ENCODE measurements at places on chromosomes 16 and 17.
A peak's percentile ranks its signal among the peaks of the same experiment; 100 is the strongest.

- peak; percentile 80 for DNase-seq
Observed at GRCh38 chr16:660459-661183, 7.3 kb upstream of the RHOT2 start.

DNA sequence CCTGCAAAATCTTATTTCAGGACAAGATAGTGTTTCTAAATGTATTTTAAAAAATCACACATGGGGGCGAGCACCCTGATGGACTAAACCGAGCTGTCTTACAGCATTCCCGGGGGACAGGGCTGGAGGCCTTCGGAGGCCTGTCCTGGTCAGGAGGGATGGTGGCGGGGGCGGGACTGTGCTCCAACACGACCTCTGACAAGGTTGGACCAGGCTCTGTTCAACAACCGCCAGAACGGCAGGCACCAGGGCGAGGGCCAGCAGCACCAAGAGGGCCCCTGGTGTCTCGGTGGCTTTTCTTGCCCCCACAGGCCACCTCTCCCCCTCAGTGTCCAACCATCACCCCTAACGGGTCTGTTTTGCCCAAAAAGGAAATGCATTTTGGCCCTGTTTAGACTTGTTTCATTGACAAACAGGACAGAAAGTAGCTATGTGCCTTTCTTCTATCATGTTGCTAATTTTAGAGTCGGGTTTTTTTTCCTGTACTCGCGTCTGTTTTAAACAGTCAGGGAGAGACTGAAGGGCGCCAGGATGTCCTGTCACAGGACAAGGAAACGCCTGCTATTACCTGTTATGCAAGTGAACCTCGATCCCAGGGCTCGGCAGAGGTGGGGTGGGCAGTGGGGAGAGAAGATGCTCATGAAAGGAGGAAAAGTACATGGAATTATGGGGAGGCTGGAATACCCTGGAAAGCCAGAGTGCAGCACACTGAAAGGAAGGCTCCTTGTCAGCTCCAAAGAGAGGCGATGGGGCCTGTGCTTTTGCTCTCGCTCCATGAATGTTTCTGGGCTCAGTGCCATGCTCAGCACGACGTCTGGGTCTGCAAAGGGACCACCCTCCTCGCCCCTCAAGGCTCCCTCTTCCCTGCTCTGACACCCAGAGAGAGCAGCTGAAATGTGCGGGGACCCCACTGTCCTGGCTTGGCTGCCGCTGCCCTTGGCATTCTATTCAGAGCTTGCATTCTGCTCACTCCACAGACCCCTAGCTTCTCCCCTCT lies 11.9 kb downstream of the TMEM204 start:
- DNase-seq = no peak

DNA sequence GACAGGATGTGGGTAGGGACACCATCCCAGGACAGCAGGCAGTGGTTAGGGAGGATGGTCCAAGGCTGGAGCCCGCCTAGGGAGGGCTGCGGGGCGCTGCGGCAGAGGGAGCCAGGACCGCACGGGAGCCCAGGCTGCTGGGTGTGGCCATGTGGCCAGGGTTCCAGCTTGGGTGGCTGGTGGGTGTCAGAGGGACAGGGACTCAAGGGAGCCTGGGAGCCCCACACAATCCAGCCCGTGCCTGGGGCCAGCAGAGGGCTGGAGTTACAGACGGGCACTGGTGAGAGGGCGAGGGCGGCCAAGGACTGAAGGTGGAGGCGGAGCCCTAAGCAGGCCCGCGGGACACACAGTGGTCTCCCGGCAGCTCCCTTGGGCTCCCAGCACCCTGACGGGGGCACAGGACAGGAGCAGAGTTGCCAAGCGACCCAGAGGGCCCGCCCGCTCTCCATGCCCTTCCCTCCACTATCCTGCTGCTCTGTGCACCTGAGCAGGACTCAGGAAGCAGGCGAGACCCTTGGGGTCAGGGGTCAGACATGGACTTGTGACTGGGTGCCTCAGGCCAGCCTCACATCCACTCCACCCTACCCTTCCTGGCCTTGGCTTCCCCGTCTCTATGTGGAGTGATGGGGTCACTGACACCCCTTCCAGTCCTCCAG lies 7.1 kb downstream of the MRPL28 start:
- no peak for DNase-seq

DNA sequence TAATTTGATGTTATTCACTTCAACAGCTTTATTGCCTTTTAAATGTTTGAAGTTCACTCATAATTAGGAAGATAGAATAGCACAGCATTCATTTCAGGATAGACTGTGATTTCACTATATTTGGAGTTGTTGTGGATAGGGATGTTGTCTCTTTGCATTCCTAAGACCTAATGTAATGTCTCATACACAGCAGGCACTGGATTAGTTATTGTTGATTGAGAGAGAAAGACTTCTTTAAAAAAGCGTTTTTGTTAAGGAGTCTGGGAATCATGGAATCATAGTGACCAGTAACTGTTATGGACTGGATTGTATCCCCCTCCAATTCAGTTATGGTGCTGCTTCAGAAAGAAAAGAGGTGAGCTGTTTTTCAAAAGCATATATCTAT lies 122.0 kb downstream of the USP22 start:
- DNase-seq = no peak

GRCh38 chr16:20931066-20931600 lies 30.6 kb downstream of the LYRM1 start:
- no peak for DNase-seq

GRCh38 chr16:12208341-12209035 lies 232.0 kb downstream of the SNX29 start:
- no peak for DNase-seq

DNA sequence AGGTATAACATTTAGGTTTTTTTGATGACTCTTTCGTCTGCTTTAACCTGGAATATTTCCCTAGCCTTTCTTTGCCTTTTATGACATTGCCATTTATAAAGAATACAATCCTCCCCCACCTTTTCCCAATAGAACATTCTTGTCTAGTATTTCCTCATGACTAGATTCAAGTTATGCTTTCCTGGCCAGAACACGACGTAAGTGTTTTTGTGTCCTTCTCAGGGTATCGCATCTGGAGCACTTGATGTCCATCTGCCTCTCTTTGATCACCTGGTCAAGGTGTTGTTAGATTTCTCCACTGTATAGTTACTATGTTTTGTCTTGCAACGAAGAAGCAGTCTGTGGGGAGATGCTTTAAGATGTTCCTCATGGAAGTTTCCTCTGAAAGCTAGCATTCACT lies 87.4 kb downstream of the MSI2 start:
- no peak for DNase-seq

DNA sequence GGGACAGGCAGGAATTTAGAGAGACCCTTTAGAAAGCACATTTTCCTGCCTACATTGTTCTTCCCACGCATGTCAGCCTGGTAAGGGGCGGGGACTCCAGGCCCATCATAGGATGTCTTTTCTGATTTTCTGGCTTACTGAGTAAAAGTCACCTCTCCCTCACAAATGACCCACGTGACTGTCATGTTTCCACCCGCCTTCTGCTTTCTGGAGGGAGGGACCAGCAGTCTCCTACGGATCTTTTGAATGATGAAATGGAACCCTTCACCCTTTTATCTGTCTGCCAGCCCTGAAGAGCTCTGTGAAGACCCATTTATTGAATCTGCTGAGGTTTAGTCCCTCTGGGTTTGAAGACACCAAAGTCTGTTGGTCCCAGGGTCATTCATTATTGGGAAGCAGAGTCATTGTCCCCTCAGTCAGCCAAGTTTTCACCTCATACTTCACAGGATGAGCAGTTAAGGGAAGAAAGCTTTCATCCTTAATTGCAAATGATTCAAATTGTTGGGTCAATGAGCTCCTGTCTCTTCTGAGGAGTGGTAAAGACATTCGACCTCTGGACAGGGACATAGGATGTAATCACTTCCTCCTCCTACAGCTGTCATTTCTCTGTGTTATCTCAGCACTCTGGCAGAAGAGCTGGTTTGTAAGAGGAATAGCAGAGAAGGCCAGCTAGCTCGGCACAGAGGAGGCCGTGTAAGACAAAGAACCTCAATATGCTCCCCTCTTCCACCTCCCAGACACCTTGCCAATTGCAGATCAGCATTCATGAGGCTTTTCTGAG lies 446.1 kb downstream of the HS3ST3B1 start:
- no peak for DNase-seq

GRCh38 chr17:27293359-27293897 lies 486 bp upstream of the WSB1 start:
- DNase-seq = no peak

GRCh38 chr16:50856991-50857390 lies 115.1 kb downstream of the CYLD start:
- no peak for DNase-seq

- DNase-seq = no peak
Observed at GRCh38 chr17:78408476-78409050, 30.1 kb downstream of the PGS1 start.

DNA sequence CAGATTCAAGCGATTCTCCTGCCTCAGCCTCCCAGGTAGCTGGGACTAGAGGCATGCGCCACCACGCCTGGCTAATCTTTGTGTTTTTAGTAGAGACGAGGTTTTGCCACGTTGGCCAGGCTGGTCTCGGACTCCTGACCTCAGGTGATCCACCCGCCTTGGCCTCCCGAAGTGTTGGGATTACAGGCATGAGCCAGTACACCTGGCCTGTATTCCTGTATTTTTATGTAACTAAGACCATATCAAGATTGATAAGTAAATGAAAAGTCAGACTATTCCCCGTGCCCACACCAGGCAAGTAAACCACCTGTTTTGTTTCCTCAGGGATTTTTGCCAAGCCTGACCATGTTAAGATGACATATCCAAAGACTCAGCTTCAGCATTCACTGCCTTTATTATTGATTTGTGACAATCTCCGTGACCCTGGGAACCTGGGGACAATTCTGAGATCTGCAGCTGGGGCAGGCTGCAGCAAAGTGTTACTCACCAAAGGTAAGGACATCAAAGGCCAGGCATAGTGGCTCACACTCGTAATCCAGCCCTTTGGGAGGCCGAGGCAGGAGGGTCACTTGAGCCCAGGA lies 5.6 kb downstream of the MRM3 start:
- DNase-seq = no peak

DNA sequence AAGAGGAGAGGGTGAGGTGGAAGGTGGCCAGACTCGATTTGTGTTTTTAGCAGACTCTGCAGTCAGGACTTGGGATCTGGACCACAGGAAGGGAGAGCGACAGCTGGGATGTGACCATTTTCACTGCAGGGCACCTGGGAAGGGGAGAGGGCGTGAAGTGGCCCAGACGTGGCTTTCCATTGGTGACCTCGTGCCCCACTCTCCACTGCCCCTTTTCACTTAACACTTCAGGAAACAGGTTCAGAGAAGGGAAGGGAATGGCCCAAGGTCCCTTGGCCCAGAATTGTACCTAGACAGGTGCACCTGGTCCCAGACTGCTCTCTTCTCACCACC lies 22.9 kb upstream of the MPRIP start:
- no peak for DNase-seq

- DNase-seq = no peak
Observed at GRCh38 chr17:75442168-75443103, 14.0 kb upstream of the TMEM94 start.

- DNase-seq = no peak
Observed at GRCh38 chr16:79400462-79401149, 199.9 kb downstream of the MAF start.

DNA sequence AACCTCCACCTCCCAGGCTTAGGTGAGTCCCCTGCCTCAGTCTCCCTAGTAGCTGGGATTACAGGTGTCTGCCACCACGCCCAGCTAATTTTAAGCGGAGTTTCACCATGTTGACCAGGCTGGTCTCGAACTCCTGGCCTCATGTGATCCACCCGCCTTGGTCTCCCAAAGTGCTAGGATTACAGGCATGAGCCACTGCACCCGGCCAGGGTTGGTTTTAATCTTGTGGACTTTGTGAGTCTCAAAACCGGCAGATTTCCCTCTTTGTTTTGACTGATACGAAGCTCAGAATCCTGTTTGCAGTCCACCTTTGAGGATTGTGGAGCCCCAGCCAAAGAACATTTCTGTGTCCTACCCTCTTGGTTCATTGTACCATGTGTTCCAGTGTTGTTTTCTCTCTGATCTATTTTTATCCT lies 16.4 kb upstream of the CPSF4L start:
- DNase-seq = no peak

DNA sequence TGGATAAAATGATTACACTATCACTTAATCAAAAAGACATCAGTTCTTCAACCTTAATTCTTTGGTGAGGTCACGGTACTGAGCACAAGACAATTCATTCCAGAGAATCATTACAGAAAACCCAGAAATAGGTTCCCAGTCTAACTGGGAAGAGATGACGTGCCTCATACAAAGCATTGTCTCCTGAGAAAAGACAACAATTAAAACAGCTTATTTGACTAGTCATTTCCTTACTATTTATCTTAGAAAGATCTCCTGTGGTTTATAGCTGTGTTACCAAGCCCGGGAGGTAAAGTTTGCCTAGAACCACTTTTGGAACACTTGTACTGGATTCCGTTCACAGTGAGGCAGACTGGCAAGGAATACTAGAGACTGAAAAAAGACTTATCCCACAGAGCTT lies 5.1 kb downstream of the PHF12 start:
- DNase-seq = peak; percentile 23

- no peak for DNase-seq
Observed at GRCh38 chr17:51711581-51711980, 446.9 kb downstream of the CA10 start.

DNA sequence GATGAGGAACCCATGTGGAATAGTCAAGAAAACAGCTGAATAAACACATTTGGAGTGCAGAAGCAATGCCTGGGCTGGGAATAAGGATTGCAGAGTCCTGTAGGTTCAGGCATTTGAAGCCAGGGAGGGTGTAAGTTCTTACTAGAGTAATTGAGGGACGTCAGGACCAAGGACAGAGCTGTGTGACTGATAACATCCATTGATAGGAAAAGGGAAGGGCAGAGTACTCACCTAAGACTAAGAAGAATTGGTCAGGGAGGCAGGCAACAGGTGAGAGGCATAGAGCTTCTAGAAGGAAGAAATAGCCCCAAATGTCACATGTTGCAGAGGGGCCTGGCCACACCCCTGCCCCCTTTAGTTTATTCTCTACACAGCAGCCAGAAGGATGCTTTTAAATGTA lies 79.8 kb upstream of the TMEM132E start:
- no peak for DNase-seq

- DNase-seq = peak; percentile 55
Observed at GRCh38 chr17:45302649-45303173, 14.1 kb downstream of the MAP3K14 start.

- DNase-seq = no peak
Observed at GRCh38 chr17:72430611-72431432, 310.0 kb downstream of the SOX9 start.

- no peak for DNase-seq
Observed at GRCh38 chr17:81457401-81457800, 55.2 kb downstream of the ACTG1 start.

GRCh38 chr17:36755586-36755985 lies 154.2 kb downstream of the MRM1 start:
- DNase-seq = no peak

- DNase-seq = no peak
Observed at GRCh38 chr16:20611350-20611902, 35.3 kb upstream of the ACSM2B start.

All from T1000 (cell line).